T-helper 2 cell (primary cell): ENCODE measurements at places on chromosomes 2 and 18.

- DNase-seq: no peak
Measured at GRCh38 chr2:195038153-195038552, 618.9 kb upstream of the SLC39A10 start.

DNA sequence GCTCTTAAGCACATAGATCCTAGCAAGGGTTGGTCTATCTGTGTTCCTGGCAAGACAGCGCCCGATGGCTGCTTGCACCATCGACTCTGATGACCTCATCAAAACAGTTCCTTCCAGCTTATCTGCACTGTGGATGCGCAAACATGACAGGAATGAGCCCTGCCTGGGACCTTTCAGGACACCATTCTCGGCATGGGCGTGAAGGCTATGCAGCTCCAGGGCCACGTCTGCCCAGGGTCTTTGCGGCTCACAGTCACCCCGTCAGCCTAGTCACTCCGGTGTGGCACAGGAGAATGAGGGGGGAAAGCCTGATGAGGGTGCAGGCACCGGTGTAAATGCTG lies 147.8 kb upstream of the TWIST2 start:
- no peak for DNase-seq

DNA sequence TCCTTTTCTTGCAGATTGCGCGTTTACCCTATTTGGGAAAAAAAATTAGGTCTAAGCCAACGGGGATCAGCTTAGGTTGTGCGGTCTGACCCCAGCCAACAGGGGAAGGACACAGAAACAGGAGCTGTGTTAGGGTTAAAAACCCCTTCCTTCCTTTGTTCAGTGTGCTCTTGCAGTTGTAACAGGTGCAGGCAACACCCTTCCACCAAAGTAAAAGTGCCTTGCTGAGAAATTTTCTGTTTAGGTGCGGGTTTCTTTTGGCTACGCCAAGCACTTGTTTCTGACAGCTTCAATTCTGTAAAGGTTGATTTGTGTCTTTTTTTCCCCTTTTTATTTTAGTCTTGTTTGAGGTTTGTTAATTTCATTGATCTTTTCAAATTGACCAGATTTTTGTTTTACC lies 92.5 kb downstream of the PTPN4 start:
- no peak for DNase-seq

GRCh38 chr2:177289824-177290628 lies 25.5 kb upstream of the NFE2L2 start:
- DNase-seq: no peak

DNA sequence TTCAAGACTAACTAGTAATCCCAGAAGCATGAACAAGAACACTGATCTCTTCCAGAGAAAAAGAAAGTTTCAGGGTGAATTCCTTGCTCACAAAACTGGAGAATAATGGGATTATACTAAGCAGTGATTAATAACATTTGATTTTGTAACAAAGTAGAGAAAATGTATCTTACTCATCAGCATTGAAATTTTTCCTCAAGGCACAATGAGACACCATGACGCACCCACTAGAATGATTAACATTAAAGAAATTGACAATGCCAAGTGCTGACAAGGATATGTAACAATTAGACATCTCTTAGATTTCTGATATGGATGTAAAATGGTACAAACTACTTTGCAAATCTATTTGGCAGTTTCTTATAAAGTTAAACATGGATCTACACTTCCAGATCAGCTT lies 101.1 kb upstream of the EPHA4 start:
- DNase-seq: no peak

DNA sequence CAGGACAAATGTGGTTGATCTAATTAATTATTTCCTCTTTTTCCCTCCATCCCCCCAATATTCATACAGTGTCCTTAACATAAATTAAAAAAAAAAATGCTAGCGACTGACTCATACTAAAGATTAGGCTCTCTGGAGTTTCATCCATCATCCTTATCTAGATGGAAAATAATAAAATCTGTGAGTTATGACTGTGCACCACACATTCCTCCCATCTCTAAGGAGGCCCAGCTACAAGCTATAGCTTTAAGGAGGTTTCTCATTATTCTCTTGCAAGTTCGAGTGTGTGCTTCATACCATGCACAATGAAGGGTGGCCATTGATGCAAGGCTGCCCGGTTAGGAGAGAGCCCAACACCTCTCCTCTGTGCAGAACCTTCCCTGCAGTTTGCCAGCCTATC lies 77.3 kb downstream of the XDH start:
- no peak for DNase-seq

GRCh38 chr2:239965318-239965717 lies 59.8 kb downstream of the NDUFA10 start:
- DNase-seq: no peak

- DNase-seq: no peak
Measured at GRCh38 chr2:63372549-63372948, 215.7 kb downstream of the WDPCP start.
